ENCODE measurements at places on chromosomes 5 and 9.

GRCh38 chr9:94982211-94982610, 255.7 kb downstream of the AOPEP start:
- H3K36me3 ChIP-seq: no peaks in the 10 kb centered on the region
- no peaks in the 10 kb centered on the region for H3K4me1 ChIP-seq
- H3K27me3 ChIP-seq: no peaks in the 10 kb centered on the region
- no peak overlapping the region for H3K27ac ChIP-seq

DNA sequence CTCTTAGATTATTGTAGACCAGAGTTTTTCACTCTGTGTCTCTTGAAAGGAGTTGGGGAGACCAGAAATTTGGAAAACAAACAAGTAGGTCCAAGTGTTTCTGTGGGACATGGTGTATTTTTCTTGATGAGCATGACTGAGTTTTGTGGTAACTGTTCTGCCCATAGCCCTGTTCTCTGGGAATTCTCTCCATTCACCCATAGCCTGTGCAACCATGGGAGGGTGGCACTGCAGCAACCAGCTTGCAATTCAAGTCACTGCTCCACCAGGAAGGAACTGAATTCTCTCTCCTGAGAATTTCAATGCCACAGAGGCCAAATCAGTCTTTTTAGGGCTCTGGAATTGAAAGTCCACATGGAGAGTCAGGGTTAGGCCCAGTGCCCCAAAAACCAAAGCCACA, 475.3 kb upstream of the TRPC7 start:
- no peak for DNase-seq
- no peaks in the 10 kb centered on the region for H3K27me3 ChIP-seq
- no peaks in the 10 kb centered on the region for H3K36me3 ChIP-seq
- no peaks in the 10 kb centered on the region for H3K4me1 ChIP-seq
- H3K4me3 ChIP-seq: no peak overlapping the region
- H3K27ac ChIP-seq: no peak overlapping the region

DNA sequence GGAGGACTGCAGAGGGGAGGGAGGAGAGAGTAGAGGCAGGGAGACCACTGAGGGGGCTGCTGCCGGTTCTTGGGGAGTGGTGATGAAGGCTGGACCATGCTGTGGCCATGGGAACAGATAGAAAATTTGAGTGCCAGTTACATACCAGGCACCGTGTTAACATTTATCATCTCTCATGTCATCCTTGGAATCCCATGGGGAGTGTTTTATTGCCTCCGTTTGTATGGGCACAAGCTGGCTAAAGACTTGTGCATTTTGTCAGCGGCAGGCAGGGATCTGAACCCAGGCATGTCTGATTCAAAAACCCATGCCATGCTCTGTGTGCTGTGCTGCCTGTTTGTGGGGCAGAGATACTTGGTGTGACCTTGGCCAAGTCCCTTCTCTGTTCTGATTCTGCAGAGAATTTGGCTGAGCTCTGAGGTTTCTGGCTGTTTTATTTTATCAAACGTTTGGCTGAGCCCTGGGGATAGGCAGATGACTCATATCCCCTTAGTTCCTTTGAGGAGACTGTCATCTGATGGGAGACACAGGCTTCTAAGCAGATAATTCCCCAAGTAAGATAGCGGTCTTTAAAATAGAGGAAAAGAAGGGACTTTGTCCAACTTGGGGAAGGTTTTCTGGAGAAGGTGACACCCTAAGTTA, 22.2 kb downstream of the COL27A1 start:
- no peaks in the 10 kb centered on the region for H3K27me3 ChIP-seq
- peaks cover 86% of the 10 kb centered on the region for H3K4me1 ChIP-seq
- no peaks in the 10 kb centered on the region for H3K36me3 ChIP-seq
- H3K27ac ChIP-seq: peak overlapping the region; percentile 96
- H3K4me3 ChIP-seq: no peak overlapping the region

DNA sequence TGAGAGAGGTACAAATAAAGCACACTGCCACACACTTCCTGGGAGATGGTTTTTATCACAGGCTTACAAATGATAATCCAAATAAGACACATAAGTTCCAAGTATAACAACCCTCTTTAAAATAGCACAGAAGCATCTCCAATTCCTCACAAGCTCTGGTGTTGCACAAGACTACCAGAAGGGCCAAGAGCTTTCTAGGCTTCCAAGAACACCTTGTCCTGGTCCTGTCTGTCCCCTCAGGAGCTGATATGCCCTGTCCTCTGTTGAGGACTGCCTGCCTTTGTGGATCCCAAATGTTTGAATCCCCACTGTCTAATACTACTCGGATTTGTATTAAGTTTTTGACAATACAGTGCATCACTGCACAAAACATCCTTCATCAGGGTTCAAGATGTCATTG, 110.1 kb downstream of the SPOCK1 start:
- DNase-seq: peak; percentile 17
- H3K36me3 ChIP-seq: no peaks in the 10 kb centered on the region
- no peaks in the 10 kb centered on the region for H3K4me1 ChIP-seq
- no peak overlapping the region for H3K27ac ChIP-seq
- H3K4me3 ChIP-seq: no peak overlapping the region

GRCh38 chr9:19640014-19640413, 148.8 kb downstream of the SLC24A2 start:
- H3K36me3 ChIP-seq: no peaks in the 10 kb centered on the region
- H3K27ac ChIP-seq: no peak overlapping the region
- H3K4me3 ChIP-seq: no peak overlapping the region
- H3K27me3 ChIP-seq: no peaks in the 10 kb centered on the region

DNA sequence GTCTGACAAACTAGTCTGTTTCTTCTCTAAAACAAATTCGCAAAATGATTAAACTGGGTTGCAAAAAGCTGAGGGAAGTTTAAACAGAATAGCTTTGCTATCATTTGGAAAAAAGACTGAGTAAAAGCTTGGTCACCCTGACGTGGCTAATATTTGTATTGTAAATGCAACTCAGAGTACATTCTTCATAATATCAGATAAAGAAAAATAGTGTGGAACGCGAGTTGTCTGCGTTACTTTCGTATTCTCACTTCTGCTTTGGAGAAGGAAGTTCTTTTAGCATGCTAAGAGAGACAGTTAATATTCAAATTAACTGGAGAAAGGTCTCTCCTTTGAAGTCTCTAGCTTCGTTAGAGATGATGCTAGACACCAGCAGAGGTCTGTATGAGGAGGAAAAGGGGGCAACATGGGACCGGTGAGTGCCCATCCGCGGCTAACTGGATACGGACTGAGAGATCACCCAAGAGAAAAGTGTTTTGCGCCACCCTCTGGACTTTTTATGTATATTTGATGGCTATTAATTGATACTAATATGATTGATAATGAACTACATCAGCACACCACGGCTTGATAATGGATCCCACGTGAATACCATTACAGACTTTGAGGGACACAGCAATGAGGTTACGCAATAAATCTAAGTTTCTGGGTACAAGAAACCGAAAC, 2.9 kb upstream of the CNTRL start:
- no peak for DNase-seq
- no peaks in the 10 kb centered on the region for H3K27me3 ChIP-seq
- peaks cover 45% of the 10 kb centered on the region for H3K4me1 ChIP-seq

DNA sequence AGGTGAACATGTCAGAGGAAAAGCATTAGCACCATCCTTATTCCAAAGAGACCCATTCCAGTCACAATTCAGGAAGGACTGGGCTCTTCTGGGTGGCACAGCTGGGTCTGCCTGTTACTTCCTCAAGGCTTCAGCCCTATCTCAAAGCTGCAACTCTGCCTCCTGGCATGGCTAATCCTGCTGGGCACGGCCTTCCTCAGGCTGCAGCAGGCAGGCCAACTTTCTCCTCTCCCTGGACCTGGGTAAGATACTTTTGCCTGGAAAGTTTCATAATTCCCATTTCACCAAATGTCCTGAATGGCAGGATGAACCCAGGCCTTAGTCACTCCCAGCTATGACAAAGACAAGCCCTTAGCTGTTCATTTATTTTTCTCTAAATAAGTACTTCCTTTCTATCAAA, 50.1 kb downstream of the MACROH2A1 start:
- no peak overlapping the region for H3K27ac ChIP-seq
- H3K27me3 ChIP-seq: no peaks in the 10 kb centered on the region
- no peaks in the 10 kb centered on the region for H3K4me1 ChIP-seq
- no peaks in the 10 kb centered on the region for H3K36me3 ChIP-seq

Data from tibial nerve (tissue), 4 donors.